ENCODE measurements at places on chromosomes 12 and 14.

DNA sequence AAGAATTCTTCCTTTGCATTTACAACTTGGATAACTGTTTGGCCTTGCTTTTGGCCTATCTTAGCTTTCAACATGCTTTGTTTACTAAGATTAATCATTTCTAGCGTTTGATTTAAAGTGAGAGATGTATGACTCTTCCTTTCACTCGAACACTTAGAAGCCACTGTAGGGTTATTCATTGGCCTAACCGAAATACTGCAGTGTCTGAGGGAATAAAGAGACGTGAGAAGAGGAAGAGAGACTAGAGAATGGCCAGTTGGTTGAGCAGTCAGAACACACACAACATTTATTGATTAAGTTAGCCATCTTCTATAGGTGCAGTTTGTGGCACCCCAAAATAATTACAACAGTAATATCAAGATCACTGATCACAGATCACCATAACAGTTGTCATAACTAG, 62.3 kb upstream of the CCDC175 start:
- DNase-seq, result no peak

DNA sequence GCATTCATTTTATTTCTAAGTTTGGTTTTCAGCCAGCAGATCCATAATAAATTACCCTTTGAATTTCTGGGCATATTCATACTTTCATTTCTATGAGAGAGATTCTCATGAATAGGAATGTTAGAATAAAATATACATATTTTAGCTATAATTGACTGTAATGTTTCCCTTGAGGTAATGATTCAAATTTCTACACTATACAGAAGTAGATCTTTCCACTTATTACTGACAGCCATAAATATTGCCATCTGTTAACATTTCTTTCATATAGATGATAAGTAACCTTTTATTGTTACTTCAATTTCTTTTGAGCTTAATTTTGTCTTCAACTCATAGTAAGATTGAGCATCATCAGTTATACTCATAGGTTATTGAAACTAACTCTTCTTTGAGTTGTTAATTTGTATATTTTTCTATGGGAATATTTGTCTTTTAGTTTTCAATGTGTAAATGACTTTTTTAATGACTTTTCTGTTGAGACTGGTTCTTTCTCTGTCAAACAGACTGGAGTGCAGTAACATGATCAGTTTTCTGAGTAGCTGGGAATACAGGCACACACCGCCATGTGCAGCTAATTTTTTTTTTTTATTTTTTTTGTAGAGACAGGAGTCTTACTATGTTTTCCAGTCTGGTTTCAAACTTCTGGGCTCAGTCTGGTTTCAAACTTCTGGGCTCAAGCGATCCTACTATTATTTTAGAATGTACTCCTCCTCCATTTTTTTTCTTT, 991.6 kb downstream of the SLC6A15 start:
- DNase-seq, result no peak

- DNase-seq, result no peak
Measured at GRCh38 chr14:23162800-23163199, 20.7 kb downstream of the SLC7A8 start.

DNA sequence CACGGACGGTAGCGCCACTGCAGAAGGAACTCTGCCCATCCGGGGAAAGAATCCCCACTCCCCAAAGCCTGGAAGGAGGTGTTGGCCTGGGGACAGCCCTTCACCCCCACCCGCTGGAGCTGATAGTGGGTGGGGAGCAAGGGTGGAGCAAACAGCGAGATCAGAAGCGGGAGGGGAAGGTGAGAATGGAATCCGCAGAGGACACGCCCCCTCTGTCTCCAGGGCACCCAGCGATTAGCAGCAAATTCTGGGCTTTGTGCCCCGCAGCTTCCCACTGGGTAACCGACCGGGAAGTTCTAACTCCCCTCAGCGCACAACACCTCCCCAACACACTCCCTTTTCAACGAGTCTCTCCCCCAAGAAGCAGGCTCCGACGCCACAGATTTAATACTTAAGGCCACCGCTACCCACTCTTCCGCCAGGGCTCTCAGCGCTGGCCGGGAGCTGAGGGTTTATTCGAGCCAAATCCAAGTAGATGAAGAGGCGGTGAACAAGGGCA, 1.4 kb downstream of the SLC25A29 start:
- DNase-seq, result peak; percentile 34

DNA sequence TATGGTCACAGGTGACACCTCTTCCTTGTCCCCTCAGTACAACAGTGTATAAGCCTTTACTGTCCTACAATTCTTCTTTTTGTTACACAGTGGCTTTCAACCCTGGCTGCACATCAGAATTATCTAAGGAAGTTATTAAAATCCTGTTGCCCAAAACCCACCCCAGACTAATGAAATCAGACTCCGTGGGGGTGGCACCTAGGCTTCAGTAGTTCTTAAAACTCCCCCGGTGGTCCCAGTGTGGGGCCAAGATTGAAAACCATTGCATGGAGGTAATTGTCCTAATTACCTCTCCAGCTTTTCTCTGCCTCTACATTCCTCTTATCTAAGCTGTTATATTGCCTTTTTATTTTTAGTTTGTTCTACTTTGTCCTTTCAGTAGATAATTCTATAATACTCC, 172.8 kb downstream of the DAD1 start:
- no peak for DNase-seq

- no peak for DNase-seq
Measured at GRCh38 chr12:87157791-87158190, 871.4 kb downstream of the C12orf50 start.

DNA sequence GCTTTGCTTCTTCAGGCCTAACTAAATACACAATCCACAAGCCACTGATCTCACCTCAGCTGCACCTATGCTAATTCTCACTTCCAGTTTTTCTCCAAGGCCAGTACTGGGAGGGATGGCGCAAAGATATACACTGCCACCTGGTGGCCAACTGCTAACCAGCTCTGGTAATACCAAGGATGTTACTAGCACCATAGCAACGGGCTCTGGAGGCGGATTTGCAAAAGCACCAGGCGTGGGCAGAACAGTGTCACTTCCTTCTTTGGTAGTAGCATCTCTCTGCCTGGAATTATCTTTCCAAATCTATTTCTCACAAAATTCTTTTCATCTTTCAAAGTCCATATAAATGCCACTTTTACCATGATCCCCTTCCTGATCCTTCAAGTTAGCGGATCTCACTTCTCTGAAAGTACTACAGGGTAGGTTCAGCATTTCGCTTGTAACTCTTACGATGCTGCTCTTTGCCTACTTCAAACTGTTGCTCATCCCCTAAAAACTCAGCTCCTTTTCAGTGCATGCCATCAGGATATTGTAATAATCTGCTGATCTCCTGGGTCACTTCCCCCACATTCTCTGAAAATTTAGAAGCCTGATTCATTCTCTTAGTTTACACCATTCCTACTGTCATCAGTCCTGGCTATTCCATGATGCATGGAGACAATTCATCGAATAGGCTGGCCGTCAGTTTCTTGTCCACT, 37.1 kb upstream of the FOXJ2 start:
- peak; percentile 67 for DNase-seq

DNA sequence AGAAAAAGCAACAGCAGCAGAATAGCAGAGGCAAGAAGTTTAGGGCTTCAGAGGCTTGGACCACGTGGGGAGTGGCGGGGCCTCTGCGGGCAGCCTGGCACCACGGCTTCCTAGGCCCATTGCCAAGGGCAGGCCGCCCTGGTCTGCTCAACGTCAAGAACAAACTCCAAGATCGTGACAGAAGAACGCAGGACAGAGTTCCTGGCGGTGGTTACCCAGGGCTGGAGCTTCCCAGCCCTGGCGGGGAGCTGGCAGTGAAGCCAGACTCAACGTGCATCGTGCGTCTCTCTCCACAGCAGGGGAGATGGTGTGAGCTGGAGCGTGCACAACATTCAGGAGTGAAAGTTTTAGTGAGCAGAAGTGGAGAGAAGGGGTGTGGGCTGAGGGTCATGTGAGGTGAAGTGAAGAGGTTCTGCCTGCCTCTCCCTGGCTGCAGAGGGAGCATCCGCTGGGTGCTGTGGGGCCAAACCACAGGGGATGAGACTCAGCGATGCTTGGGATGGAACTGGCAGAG, 13.9 kb upstream of the CACNA2D4 start:
- no peak for DNase-seq

GRCh38 chr14:69370061-69370460, 28.0 kb downstream of the ERH start:
- no peak for DNase-seq

DNA sequence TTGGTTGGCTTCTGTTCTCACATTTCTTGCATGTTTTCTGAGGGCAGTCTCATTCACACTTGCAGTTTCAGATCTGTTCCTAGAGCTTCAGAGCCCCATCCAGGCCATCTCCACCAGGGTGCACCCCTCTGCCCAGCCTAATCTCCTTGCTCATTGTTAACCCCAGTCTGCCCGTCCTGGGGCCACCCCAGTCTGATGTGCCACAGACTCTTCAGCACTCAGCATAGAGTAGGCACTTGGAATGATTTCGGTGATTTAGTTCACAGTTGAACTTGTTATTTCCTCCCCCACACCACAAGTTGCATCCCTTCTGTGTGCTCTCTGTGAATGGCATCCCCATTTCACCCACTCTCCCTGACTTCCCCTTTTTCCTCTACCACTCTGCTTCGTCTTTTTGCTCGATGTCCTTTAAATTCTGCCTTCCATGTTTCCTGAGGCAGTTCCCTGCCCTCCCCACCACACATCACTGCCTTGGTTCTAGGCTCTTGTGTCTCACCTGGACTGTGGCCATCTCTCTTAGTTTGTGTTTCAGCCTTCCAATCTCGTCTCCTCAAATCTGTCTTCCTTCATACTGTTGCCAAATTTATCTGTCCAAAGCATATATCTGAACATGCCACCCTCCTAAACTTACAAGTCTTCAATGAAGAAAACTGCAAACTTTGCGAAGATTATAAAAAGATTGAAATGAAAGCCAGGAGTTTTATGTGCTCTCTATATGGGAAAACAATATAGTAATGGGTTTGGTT, 41.5 kb downstream of the ANO6 start:
- DNase-seq, result no peak

- no peak for DNase-seq
Measured at GRCh38 chr14:33528655-33529054, 422.2 kb downstream of the EGLN3 start.

DNA sequence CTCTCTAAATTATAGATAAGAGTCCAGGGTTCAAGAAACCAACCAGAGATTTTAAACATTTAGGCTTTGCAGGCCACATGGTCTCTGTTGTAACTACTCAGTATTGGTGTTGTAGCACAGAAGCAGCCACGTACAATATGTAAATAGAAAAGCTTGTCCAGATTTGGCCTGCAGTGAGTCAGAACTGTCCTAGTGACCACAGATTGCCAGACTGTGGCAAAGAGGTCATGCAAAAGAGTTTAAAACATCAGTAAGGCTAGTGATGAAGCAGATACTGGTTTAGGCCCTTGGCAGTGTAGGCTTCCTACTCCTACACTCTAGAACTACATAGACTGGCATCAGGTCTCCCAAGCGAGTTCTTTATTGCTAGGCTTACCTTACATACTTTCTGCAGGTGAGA, 117.6 kb upstream of the GARIN6 start:
- no peak for DNase-seq

DNA sequence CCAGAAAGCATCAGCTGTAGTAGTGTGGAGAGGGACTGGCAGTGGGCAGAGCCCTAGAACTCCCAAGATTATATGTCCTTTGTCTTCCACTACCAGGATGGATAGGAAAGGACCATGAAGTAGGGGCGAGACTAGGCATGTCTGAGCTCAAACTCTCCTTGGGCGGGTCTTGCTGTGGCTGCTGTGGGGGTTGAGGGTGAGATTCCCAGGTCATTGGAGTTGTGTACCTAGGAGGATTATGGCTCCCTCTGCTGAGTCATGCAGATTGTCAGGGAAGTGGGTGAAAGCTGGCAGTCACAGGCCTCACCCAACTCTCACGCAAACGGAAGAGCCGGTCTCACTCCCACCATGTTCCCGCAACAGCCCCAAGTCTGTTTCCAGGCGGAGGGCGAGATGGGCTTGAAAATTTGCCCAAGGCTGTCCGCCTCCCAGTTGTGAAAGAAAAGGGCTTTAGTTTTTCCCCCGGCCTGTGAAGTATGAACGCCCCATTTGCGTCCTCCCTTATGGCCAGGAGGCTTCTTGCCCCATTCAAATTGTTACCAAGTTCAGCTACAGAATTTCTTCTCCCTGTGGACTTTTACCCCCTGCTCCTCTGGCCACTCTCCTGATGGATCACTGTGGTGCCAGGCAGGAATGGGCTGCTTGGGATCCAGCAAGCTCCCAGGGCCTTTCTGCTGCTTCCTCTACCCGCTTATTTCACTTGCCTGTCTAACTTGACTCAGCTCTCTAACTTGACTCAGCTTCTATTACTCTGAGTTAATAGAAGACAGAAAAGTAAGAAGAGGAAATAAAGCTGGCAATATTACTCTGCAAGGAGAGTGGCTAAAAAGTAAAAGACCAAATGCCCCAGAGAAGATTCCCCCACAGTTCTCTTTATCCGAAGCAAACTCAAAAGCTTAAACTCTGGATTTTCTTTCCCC, 159.3 kb downstream of the SLC2A13 start:
- no peak for DNase-seq
